ENCODE measurements at places on chromosomes 4 and X.

GRCh38 chr4:1492651-1493539 is 86.7 kb upstream of the NKX1-1 start:
- DNase-seq = no peak

DNA sequence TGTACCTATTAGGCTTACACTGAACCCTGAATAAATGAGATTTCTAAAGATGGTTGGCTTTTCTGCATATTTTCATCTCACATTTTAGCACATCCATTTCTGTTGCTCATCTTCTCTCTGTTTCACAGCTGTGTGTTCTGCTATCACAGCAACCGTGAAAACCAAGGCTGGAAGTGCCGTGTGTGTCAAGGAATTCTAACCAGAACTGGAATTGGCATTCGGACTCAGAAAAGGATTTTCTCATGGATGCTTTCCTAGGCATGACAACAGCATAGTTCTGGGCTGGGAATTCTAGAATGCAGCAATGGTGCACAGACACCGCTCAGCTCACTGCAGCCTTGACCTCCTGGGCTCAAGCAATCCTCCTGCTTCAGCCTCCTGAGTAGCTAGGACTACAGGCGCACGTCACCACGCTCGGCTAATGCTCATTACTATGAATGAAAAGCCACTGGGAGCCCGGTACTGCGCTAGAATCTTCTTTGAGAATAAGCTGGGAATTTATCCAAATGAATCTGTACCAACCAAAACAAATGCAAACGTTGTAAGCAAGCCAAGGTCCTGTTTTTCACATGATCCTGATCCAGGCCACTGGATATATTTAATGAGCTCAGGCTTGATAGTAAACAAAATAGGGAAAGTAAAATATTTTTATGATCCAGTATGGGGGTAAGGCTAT is 105.2 kb downstream of the RBM47 start:
- DNase-seq = no peak

- no peak for DNase-seq
Measured at GRCh38 chr4:15164571-15164970, 162.3 kb downstream of the CPEB2 start.

- no peak for DNase-seq
Measured at GRCh38 chrX:85243155-85243554, 424 bp downstream of the SATL1 start.

DNA sequence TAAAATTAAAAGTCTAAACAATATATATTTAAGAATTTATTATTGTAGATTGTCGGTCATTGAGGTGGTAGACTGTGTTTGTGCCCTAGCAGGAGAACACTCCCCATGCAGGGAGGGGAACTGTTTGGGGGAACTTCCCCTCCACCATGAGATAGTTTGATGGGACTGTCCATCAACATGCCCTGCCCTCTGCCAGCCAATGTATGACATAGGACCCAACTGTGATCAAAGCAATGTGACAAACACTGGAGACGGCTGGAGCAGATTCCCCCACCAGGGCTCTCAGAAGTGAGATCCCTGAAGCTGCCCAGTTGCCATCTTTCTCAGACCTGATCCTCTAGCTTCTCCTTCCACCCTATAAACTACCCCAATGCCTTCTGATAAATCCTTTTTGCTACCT is 44.9 kb downstream of the SH3KBP1 start:
- no peak for DNase-seq

DNA sequence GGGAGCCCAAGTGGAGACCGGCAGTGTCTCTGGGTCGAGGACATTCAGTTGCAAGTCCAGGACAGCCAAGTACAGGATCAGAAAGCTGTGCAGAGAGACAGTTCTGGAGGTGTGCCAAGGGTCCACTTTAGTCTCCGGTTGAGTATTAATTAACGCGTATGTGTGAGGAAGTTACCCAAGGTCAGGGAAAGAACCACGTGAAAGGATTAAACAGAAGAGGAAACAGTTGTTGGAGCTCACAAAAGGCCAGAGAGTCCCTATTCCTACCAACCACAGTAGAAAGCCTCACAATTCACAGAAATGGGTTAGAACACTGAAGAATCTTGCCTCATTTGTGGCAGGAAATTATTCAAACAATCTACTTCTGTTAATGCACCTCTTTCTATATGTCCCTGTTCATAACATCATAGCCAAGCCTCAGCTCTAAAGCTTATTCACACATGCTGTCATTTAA is 17.9 kb upstream of the NSUN7 start:
- no peak for DNase-seq

DNA sequence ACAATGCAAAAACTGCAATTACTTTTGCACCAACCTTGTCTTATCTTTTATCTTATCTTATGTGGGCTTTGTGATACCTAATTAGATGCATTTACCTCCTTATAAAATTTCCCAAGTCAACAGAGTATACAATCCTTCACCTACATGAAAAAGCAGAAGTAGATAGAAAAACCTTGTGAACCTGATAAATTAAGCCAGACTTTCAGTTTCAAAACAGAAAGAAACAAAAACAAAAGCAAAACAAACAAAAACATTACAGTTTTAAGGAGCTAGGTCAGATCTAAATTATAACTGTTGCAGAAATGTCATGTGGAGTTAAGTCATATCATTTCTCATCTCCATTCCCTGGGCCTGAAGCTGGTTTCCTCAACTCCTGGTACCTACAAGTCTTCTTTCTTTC is 24.9 kb upstream of the CXXC4 start:
- no peak for DNase-seq

DNA sequence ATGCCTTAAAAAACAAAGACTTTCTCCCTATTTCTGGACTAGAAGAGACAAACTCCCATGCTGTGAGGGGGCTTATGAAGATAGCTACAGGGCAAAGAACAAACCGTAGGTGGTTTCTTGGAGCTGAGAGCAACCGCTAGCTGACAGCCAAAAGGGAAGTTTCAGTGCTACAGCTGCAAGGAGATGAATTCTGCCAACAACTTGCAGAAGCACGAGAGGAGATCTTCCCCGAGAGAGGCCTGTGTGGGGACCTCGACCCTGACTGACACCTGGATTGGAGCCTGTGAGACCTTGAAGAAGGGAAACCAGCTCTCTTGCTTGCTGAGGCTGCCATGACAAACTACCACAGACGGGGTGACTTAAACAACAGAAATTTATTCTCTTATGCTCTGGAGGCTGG is 183.8 kb upstream of the VCX3A start:
- DNase-seq = no peak

DNA sequence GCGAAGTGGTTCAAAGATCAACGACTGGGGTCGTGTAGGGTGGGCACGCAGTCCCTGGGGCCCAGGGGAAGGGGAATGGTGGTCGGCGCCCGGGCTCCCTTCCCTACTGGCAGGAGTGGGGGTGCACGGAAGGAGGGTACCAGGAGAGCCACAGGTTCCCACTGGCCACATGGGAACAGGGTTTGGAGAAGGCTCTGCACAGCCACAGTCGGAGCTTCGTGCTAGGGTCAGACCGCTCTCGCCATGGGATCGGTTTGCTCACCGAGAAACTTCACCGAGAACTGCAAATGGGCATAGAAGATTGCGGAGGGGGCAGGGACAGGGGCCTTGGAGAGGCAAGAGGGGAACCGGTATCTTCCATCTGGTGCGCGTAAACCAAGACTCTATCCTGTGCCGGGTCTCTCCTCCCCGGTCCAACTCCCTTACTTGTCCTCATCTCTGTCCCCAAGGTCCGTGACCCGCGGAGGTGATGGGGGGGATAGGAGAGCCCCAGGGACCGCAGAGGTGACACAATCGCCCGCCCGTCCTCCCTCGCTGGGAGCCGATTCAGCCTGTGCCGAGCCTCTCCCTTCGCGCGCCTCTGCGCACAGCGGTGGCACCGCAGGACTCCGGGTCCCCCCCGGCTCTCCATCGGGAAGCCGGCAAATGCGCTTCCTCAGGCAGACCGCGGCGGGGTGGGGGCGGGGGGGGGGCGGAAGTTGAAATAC is 1.0 kb downstream of the SCD5 start:
- DNase-seq = peak; percentile 51

- DNase-seq = no peak
Measured at GRCh38 chrX:30217465-30217864, 2.1 kb downstream of the MAGEB2 start.

- no peak for DNase-seq
Measured at GRCh38 chr4:47444031-47444430, 19.5 kb downstream of the COMMD8 start.

- DNase-seq = no peak
Measured at GRCh38 chr4:156981262-156981769, 9.7 kb upstream of the PDGFC start.

DNA sequence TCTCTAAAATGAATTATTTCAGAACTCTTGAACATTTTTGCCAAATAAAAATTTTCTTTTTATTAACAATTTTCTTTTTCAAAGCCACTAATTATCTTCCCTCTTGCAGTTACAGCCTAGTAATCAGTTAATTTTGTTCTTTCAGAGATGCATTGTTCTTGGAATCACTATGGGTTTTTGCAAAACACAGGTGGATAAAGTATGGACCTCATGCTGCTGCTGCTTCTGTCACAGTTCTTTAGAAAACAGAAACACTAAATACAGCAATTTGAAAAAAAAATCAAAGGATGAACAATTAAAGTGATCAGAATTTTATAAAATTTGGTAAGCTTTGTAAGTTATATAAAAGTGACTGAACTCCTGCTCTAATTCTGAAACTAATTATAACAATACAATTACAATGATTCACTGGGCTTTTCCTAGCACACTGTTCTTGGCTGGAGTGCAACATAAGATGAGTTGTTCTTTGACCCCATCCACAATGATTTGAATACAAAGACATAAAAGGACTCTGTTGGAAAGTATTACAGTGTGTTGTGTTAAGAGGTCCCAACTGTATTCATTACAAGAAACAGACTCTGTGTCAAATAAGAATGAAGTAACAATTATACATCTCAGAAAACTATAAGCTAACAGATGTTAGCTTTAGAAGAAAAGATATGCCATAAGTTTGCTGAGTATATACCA is 59.4 kb upstream of the GK2 start:
- no peak for DNase-seq

- no peak for DNase-seq
Measured at GRCh38 chr4:100742045-100742444, 224.2 kb upstream of the EMCN start.

- no peak for DNase-seq
Measured at GRCh38 chrX:64188901-64189300, 16.6 kb downstream of the AMER1 start.

GRCh38 chrX:30568136-30568535 is 9.4 kb downstream of the TASL start:
- DNase-seq = no peak

- no peak for DNase-seq
Measured at GRCh38 chr4:162408309-162408708, 244.5 kb upstream of the FSTL5 start.

DNA sequence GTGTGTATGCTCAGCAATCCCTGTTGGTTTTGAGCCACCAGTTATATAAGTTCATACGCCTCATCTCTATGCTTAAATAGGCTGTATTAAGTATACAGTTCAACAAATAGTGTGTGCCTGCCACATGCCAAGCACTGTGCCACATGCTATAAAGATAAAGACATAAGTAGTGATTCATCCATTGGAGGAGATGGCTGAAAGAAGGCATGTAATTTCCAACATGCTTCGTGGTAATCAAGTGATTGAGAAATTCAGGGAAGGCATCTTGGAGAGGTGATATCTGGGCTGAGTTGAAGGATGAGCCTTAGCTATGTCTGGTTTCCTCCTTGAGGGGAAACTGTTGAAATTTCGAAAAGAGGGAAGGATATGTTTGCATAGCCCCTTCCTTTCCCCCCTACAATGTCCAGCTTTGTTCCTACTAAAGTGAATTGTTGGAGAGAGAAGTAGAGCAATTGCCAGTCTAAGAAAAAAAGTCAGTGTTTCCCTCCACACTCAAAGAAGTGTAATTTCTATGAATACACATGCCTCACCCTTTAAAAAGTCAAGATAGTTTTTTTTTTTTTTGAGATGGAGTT is 96.5 kb downstream of the ARHGAP10 start:
- DNase-seq = no peak
